Renal cortical epithelial cell (primary cell): ENCODE measurements at places on chromosomes 11 and 22. TPM values are rescaled to one million over a fixed set of nuclear protein-coding genes. Genes with fewer than 3 reads are reported as not detected.

DNA sequence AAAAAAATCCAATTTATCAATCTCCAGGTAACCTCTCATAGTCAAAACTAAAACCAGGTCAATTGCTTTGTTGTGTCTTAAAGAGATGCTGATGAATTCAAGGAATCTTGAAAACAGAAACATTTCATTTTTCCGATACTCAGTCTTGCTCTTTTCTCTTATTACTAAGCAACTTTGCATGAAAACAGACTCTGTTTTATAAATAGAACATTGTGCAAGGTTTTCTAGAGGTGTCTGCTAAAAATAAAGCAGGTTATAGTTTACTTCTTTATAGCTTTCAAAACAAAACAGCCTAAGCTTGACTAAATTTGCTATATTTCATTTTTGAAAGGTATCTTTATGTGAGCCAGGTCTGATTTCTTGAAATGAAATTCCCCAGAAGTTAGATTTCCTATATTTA is 109.3 kb downstream of the ARL14EP start:
- peak; percentile 27 for DNase-seq

- DNase-seq, result peak; percentile 72
Measured at GRCh38 chr11:96199563-96200025, 143.4 kb downstream of the MAML2 start.

DNA sequence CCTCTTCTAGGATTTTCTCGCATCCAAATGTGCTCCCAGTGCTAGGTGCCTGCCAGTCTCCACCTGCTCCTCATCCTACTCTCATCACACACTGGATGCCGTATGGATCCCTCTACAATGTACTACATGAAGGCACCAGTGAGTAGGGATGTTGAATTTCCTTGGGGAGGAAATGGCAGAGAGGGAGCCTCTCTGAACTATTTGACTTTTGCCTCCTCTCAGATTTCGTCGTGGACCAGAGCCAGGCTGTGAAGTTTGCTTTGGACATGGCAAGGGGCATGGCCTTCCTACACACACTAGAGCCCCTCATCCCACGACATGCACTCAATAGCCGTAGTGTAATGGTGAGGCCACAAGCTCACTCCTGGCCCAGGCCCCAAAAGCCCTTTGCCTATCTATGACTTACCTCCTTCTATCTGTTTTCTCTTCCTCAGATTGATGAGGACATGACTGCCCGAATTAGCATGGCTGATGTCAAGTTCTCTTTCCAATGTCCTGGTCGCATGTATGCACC is 2.5 kb downstream of the TAF10 start:
- no peak for DNase-seq

DNA sequence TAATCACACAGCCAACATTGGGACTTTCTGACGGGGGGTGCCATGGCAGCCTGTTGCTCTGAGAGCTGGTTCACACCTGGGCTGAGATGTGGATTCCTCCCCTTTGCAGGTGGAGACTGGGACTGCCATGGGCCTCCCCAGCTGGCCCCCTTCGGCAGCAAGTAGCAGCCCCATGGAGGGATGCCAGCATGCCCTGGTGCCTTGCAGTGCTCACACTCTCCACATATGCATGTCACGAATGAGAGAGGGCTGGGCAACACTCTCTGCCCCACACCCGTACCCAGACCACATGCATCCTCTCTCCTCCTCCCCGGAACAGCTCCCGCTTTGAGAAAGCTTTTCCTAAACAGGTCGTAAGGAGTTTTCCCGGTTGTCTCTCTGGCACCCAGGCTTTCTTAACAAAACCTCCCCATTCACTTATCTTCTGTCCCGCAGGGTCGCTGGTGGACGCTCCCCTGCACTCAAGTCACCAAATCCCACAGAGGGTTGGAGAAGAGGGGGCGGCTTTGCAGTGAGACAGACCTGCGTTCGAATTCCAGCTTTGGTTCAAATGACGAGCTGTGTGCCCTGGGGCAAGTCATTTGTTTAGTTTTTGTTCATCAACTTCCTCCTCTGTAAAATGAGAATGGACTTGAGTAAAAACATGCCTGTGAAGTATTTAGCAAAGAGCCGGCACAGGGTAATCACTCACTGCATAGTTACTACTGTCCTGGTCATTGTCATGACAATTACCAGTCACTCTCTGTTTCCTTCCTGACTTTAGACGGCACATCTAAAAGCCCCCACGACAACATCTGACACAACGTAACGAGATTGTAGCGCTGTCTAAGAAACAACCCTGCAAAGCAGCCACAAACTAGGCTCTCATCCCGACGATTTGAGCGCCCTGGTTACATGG is 231.3 kb upstream of the B3GAT1 start:
- no peak for DNase-seq

DNA sequence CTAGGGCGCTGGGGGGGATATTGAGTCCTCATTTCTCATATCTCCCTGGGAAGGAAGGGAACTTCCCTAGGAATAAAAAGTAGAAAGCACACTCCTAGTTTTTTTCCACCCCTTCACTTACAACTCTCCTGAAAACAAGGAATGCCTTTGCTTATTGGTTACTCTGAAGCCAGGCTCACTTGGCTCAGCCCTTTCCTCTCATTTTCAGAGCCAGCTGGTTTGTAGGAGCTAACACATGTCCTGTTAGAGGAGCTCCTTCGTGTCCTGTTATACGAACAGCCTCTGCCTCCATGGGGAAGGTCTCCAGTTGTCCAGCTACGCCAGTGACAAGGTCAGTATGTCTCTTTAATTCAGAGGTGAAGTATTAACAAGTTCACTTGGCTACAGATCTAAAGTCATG is 17.6 kb downstream of the ALKBH8 start:
- no peak for DNase-seq

- no peak for DNase-seq
Measured at GRCh38 chr22:19884161-19884953, 29.7 kb upstream of the GNB1L start.

- DNase-seq, result no peak
Measured at GRCh38 chr11:87005569-87005921, 32.2 kb upstream of the TMEM135 start.

DNA sequence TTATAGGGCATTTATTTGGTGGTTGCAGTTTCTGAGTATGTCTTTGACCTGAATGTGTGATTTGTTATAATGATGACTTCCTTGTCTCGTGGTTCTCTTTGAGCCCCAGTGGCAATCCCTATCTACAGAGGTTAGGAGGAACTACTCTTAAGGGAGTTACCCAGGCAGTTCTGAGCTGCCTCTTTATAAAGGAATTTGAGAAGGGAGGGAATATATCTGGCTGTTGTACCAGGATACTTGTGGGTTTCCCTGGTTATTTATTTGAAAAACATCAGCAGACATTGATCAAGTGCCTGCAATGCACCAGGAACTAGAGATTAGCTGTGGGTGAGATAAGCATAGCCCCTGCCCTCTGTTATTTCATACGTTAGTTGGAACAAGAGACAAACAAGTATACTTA is 243.5 kb upstream of the ARHGAP20 start:
- no peak for DNase-seq

DNA sequence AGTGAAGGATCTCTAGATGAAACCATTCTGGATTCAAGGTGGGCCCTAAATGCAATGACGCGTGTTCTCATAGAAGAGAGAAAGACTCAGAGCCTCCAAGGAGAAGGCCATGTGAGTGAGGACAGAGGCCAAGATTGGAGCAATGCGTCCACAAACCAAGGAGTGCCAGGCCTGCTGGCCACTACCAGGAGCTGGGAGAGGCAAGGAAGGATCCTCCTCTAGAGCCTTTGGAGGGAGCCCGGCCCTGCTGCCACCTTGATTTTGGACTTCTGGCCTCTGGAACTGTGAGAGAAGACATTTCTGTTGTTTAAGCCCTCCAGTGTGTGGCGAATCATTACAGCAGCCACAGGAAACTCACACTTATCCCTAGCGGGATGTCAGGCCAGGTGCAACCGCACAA is 52.7 kb upstream of the SHANK2 start:
- no peak for DNase-seq

GRCh38 chr11:114272311-114272710 is 23.9 kb upstream of the NNMT start:
- no peak for DNase-seq

DNA sequence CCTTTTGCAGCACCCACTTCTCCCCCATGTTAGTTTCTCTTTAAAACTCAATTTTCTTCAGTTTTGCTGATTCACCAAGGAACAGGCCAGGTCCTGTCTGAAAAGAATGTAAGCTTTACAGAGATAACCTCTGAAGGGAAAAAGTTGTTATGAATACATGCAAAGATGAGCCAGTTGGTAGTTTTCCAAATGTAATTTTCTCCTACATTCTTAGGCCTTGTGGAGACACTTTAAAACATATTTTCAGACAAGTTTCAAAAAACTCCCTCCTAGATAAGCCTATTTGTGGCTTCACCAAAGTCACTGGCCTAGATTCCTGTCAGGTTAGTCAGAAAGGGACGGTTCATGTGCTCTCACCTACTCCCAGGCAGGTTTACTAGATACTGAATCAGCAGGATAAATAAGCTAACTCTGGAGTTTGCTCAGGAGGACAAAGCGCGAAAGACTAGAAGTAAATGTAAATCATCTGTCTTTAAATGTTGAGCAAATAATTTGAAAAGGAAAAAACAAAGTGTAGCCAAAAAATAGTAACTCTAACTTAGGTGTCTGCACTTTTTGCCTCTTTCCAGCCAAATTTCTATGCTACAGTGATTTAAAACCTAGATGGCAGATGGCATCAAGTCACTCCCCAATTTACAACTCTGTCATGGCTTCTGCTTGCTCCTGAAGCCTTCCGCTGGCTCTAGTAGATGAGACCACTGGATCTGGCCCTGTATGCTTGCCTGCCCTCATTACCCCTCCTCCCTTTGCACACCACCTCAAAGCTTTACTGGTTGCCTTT is 4.9 kb upstream of the ATP6V1E1 start:
- peak; percentile 93 for DNase-seq

DNA sequence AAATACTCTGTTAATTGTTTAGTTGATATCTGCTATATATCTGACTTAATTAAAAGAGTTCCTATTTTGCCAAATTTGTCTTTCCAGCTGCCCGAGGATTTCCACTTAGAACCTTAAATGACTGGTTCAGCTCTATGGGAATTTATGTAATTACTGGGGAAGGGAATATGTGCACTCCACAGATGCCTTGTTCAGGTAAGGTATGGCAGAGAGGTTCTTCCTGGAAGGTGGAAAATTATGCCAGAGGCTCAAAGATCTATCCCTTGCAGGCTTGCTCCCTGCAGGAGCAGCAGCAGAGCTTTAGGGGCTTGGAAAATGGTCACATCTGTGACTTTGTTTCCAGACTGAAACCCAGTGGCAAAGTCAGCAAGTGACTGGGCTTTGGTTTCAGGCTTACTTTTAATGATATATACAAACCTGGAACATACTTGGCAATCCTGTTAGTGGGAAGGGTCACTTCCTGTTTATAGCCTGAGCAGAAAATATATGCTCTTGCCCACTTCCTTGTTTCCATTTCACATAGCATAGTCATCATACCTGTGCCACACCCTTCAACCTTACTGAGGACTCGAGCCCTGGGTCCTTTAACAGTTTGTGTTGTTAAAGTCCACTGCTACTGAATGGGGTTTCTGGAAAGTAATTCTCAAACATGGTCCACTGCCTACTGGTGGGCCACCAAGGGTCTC is 23.7 kb downstream of the WBP2NL start:
- DNase-seq, result peak; percentile 61

The MPZL3 gene
- total RNA-seq, result 15.8 and 41.8 TPM in 2 replicates

The TIMP3 gene
- 5.4 and 11.1 TPM in 2 replicates for total RNA-seq

The DGCR6 gene
- 0.40 and 1.6 TPM in 2 replicates for total RNA-seq

The ZPR1 gene
- 54.7 and 58.6 TPM in 2 replicates for total RNA-seq

The GLYAT gene
- 3.6 TPM in 1 of 2 replicates, not detected in the other for total RNA-seq
